ENCODE measurements at places on chromosomes 12 and 14.

DNA sequence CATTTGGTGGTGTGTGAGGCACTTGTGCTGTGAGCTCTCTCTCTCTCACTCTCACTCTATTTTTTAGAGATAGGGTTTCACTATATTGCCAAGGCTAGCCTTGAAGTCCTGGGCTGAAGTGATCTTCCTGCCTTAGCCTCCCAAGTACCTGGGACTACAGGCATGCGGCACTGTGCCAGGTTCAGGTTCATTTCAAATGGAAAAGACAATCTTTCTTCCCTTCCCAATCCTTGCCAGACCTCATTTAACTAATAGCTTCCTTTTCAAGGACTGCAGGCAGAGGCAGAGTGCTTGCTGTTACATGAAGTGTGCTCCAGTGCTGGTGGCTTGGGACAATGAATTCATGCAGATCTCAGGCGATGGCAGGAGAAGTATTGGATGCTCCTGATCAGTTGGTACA, 73.2 kb upstream of the BICD1 start:
- no peak for DNase-seq

- no peak for DNase-seq
These were observed 24.0 kb upstream of the CLEC4E start for GRCh38 chr12:8564656-8565055.

DNA sequence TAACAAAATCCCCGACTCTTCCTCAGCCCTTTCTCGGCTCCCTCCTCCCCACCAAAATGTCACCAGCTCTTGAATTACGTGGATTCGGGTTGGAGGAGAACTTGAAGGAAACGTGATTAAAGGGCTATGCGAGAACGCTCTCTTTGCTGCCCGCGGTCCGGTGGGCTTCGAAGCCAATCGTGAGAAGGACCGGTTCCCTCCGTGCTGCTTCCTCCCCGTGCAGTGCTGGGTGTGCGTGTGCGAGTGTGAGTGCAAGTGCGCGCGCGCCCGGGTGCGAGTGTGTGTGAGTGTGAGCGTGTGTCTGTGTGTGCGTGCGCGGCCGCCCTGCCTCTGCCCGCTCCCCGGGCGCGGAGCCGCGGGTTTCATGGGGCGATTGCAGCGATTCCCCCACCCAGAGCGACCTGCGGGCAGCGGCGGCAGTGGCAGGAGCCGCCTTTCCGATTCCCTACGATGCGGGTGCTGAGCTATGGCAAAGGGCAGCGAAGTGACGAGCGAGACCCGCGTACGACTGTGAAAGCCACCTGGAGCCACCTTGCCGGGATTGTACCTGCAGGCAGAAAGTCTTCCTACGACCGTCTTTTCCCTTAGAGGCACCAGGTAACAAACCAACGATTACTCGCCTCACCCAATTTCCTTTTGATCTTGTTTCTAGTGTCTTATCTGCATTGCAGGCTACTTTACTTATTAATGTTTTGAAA, 1.4 kb downstream of the LRFN5 start:
- DNase-seq, result no peak

DNA sequence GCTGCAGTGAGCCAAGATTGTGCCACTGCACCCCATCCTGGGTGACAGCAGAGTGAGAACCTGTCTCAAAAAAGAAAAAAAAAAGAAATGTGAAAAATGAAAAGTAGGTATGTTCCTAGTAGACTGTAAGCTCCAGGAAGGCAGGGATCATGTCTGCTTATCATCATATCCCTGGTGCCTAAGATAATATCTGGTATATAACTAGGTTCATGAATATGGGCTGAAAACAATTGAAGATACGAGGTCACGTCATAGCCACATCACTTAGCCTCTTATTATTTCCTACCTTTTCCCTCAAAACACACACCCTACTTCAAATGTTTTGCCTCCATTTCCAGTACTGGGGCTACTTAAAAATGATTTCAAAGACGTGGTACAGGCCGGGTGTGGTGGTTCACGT, 3.0 kb downstream of the POU6F1 start:
- DNase-seq, result no peak

DNA sequence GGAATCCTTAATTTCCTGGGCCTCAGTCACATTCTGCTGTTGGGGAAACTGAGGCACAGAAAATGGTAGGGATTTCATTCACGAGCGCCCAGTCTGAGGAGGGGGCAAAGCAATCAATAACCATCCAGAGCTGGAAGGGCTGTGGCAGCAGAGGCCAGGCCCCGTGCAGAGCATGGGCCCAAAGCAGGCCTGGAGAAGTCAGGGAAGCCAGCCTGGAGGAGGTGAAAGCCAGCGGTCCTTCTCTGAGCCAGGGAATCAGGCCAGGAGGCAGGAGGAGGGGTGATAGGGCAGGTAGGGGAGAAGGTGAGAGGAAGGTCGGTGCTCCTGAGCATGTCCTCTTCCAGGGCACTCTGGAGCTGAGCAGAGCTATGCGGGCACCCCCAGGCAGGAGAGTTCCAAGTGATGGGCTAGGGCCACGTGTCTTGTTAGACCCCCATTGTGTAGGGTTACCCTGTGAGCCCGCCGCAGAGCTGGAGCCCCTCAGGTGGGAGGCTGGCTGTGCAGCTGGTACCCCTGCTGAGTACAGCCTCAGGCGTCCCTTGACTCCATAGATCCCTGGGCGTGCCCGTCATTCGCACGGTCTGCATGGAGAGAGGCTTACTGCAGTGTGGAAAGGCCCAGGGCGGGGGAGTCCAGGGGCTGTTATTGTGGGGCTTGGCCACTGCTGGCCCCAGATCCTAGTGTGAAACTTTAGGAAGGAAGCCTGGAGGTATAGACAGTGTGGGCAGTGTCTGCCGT, 4.8 kb downstream of the TNFAIP2 start:
- DNase-seq, result no peak

- DNase-seq, result no peak
These were observed 43.3 kb downstream of the ATP23 start for GRCh38 chr12:57984629-57985151.

DNA sequence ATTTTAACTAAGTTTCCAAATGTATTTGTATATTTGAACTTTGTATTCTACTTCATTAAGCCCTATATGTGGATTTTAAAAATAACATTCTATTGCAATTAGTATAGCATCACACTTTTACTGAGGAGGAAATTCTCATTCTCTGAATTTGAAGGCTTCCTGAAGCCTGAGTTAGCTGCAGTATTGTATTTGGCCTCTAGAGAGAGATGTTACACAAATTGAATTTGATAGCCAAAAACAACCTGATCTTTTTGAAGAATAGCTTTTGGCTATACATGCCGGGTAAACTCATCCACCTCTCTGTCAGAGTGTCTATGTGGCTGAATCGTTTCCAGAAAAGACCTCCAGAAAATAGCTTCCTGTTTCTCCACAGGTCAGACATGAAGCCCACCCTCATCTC, 316.5 kb upstream of the OR4E1 start:
- no peak for DNase-seq

GRCh38 chr12:27657296-27657695, 39.0 kb upstream of the REP15 start:
- DNase-seq, result no peak

GRCh38 chr12:125143491-125143890, 78.3 kb downstream of the AACS start:
- DNase-seq, result no peak

GRCh38 chr14:61927060-61927459, 164.8 kb downstream of the SNAPC1 start:
- DNase-seq, result no peak

DNA sequence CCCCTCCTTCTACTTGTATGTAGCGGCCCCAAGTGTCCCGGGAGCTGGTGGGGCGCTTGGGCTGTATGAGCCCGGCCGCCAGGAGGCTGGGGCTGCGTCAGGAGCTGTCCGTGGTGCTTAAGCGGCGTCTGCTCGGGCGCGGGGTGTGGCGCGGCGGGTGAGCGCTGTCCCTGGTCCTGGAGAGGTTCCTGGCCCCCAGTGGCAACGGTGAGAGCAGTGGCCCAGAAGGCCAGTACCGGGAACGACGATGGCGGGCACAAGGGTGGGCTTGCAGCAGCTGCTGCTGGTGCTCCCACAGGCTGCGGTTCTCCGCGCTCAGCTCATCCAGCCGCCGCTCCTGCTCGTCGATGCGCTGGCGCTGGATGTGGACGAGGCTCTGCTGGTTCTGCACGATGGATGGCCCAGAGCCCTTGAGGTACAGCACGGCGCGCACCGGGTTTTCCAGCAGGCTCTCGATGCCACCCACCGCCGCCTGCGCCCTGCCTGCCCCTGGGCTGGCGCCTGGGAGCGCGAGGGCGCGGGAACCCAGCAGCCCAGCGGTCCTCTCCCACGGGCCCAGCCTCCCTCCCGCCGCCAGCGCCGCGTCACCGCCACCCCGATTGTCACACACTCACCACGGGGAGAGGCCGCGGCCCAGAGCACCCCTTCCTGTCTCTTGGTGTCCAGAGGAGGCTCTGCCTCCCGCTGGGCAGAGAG, 41.9 kb upstream of the FKBP4 start:
- peak; percentile 17 for DNase-seq

DNA sequence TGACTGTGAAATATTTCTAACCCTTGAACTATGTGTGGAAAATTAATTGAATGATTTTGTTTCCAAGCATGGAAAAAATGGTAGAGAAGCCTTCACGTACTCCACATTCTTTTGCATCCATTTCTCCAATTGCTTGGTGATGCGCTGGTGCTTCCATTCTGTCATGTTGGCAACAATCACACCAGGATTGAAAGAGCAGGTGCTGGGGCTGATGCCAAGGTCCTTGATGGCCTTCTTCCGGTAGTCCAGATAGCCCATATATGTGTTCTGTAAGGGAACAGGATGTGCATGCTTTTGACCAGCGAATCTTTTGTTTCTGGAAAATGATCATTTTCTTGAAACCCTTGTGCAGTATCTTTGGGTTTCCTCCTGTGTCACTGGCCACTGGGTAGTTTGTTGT, 28.6 kb downstream of the TDG start:
- no peak for DNase-seq

GRCh38 chr12:3313066-3313465, 177.9 kb upstream of the PRMT8 start:
- no peak for DNase-seq

DNA sequence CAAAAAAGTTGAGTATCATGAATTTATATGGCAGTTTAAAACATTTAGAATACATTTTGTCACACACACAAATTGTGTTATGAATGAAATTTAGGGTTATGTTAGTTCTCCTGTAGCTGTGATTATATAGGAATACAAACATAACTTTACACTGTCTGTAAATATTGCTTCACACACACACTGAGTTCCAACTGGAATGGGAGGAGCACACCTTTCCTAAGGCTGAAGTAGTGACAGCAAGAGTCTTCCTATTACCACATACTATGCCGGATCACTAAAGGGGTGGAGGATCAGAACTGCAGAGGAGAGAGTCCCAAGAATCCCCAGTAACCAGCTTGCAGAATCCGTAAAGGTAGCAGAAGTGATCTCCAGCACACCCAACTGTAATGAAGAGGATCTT, 63.7 kb downstream of the DNAI7 start:
- DNase-seq, result no peak

DNA sequence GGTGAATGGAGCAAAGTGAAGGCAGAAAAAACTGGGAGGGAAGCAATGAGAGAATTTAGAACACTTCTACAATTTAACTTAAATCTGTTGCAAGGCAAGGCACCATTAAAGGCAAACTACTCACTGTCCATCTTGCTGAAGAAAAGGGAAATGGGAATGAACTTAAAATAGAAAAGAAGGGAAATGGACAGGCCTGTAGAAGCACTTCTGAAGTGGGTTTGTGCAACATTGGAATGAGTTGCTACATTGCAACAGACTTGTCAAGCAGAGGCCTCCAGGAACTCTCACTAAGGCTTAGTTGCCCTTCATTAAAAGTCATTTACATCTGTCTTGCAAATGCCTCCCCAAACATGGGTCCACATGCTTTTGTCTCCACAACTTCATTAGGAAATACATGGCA, 13.7 kb upstream of the OR10AD1 start:
- no peak for DNase-seq

- DNase-seq, result no peak
These were observed 100.5 kb downstream of the PPM1H start for GRCh38 chr12:62834406-62834805.

GRCh38 chr14:65098586-65098985, 3.7 kb downstream of the MAX start:
- no peak for DNase-seq

DNA sequence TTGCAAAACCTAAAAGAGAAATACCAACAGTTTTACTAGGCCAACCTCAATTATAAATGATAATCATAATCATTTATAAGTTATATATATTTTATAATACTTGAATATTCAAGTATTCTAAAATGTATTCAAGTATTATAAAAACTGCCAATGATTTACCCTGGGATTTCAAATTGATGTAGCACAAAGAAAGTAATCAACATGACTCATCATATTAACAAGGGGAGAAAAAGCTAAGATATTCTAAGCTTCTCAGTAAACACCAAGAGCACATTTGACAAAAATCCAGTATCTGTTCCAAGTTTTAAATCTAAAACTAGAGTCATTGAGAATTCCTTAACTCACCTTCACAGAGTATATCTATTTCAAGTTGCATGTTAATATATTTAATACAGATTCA, 56.1 kb downstream of the CAPZA3 start:
- DNase-seq, result no peak

DNA sequence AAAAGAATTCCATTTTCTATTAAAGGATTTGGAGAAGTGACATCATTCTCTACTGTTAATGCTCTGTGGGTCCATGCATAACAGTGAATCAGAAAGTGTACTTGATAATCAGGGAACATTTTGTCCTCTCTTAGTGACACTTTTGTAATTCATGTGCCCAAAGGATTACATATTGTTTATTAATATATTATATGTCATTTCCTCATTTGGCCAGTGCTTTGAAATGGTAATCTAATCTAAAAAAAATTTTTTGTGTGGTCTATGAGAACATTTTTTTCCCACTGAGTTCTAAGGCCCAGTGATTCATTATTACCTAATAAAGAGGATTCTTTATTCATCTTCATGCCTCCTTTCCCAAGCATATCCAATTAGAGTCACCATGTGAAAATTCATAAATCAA, 79.7 kb upstream of the MYF6 start:
- no peak for DNase-seq

- DNase-seq, result no peak
These were observed 3.7 kb downstream of the DDX24 start for GRCh38 chr14:94077111-94077821.

DNA sequence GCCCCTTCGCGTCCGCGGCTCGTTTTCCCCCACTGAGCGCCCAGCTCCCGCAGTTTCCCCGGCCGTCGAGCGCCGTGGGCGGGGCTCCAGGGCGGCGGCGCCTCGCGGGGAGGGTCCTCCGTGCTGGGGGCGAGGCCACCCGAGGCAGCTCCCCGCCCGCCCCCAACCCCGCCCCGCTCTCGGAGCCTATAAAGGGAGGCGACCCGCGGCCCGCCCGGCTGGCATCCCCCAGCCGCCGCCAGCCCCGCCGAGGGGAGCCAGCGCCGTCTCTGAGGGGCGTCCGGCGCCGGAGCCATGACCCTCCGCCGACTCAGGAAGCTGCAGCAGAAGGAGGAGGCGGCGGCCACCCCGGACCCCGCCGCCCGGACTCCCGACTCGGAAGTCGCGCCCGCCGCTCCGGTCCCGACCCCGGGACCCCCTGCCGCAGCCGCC, at the start of gene TAMALIN:
TSS of gene TAMALIN (plus strand) at position 221 of the 432 bp plus-strand sequence. CDS start at position 295, 74 bp downstream.
- DNase-seq, result no peak

- no peak for DNase-seq
These were observed 401.6 kb downstream of the CCDC91 start for GRCh38 chr12:28591831-28592230.
